Breast epithelium (tissue), 4 donors: ENCODE measurements at places on chromosomes 12 and 14.
A peak's percentile ranks its signal among the peaks of the same experiment; 100 is the strongest.

GRCh38 chr14:38309522-38310277 lies 53.8 kb upstream of the CLEC14A start:
- H3K27me3 ChIP-seq: no peaks in the 10 kb centered on the region
- no peaks in the 10 kb centered on the region for H3K4me1 ChIP-seq
- H3K4me3 ChIP-seq: no peak overlapping the region
- H3K27ac ChIP-seq: no peak overlapping the region
- no peaks in the 10 kb centered on the region for H3K36me3 ChIP-seq

- no peak overlapping the region for H3K4me3 ChIP-seq
- H3K27me3 ChIP-seq: no peaks in the 10 kb centered on the region
- H3K27ac ChIP-seq: peak overlapping the region; percentile 46
- DNase-seq: no peak
These were observed 30.4 kb downstream of the FBXO34 start for GRCh38 chr14:55301437-55302121.

- DNase-seq: no peak
- no peak overlapping the region for H3K4me3 ChIP-seq
- peaks cover 6% of the 10 kb centered on the region for H3K36me3 ChIP-seq
- no peaks in the 10 kb centered on the region for H3K27me3 ChIP-seq
- H3K4me1 ChIP-seq: no peaks in the 10 kb centered on the region
These were observed 35.5 kb downstream of the TCTN1 start for GRCh38 chr12:110649341-110649847.

DNA sequence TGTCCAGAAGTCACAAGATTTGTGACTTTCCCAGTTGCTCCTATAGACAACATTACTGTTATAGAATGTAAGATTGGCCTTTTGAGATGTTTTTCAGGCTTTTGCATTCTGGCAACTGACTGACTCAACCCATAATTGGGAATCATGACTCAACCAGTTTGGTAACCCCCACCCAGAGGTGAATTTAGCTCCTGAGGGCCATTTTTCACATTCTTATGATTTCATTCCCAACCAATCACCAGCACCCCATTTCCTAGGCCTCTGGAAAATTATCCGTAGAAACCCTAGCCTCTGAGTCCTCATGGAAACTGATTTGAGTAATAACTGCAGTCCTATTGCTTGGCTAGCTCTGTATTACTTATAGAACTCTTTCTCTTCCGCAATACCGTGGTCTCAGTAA lies 626.0 kb upstream of the SEL1L start:
- no peaks in the 10 kb centered on the region for H3K27me3 ChIP-seq
- H3K4me1 ChIP-seq: no peaks in the 10 kb centered on the region
- H3K27ac ChIP-seq: no peak overlapping the region
- H3K36me3 ChIP-seq: no peaks in the 10 kb centered on the region

DNA sequence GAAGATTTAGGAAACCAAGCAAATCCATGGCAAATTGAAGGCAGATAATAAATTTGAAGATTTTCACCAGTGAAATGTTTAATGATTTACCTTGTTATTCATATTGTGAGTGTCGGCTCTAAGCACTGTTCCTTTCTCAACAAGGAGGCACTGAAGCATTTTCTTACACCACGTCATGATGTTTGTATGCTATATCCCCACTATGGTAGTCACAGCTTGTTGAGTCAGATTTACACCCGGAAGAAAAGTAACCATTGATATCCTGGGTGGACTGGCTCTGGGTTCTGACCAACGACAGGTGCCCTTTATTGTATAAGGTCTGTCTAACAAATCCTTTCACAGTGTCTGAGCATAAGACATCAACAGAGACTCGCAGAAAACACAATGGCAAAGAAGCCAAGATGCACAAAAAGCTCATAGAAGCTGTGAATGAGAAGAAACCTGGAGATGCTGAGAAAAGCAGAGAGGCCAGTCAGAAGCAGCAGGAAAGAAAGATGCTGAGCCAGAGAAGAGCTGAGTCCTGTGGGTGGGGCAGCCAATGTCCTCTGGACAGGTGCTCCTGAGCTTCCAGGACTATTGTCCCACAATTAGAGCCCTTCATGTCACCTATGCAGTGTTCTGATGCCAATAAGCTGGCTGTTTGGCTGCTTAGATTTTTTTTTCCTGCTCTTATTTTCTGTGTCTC lies 49.7 kb upstream of the ARHGAP5 start:
- no peaks in the 10 kb centered on the region for H3K27me3 ChIP-seq
- no peak overlapping the region for H3K27ac ChIP-seq
- H3K4me3 ChIP-seq: no peak overlapping the region
- no peaks in the 10 kb centered on the region for H3K4me1 ChIP-seq
- DNase-seq: no peak

GRCh38 chr14:56081139-56081538 lies 37.1 kb upstream of the PELI2 start:
- no peaks in the 10 kb centered on the region for H3K27me3 ChIP-seq
- H3K4me3 ChIP-seq: no peak overlapping the region
- H3K36me3 ChIP-seq: no peaks in the 10 kb centered on the region

- no peaks in the 10 kb centered on the region for H3K27me3 ChIP-seq
- no peak for DNase-seq
- H3K4me1 ChIP-seq: no peaks in the 10 kb centered on the region
- peaks cover 11% of the 10 kb centered on the region for H3K36me3 ChIP-seq
These were observed 143.9 kb downstream of the SYNE2 start for GRCh38 chr14:63996625-63997220.

GRCh38 chr12:76864791-76865400 lies 13.9 kb downstream of the CSRP2 start:
- DNase-seq: no peak
- no peak overlapping the region for H3K27ac ChIP-seq
- no peaks in the 10 kb centered on the region for H3K4me1 ChIP-seq
- H3K4me3 ChIP-seq: no peak overlapping the region
- no peaks in the 10 kb centered on the region for H3K36me3 ChIP-seq
- no peaks in the 10 kb centered on the region for H3K27me3 ChIP-seq

DNA sequence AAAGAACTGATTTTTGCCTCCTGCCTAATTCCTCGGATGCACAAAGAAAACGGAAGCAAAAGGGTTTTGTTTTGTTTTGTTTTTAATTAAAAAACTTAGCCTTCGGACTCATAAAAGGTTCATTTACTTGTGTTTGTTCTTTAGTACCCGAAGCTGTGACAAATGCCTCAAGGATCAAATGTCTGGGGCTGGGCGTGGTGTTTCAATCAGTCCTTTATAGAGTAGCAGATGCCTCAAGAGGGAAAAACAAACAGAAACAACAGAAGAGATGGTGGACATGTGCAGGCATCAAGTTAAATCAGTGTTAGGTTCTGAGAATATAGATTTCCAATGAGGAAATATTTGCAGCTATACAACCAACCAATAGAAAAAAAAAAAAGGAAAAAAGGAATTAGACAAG lies 1.6 kb upstream of the WIF1 start:
- H3K4me1 ChIP-seq: no peaks in the 10 kb centered on the region
- no peak overlapping the region for H3K27ac ChIP-seq
- DNase-seq: no peak
- no peak overlapping the region for H3K4me3 ChIP-seq

DNA sequence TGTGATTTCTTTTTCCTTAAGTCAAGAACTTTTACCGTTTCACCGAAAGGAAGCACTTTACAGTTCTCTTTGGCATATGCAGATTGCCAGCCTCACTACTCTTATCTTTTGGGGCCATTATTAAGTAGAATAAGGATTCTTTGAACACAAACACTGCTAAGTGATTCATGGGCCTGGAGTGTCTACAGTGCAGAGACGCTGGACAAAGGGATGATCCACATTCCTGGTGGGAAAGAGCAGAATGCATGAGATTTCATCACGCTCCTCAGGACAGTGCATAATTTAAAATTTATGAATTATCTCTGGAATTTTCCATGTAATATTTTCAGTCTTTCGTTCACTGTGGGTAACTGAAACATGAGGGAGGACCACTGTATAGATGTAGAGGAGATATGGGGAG lies 90.2 kb downstream of the TTLL5 start:
- no peaks in the 10 kb centered on the region for H3K4me1 ChIP-seq
- no peaks in the 10 kb centered on the region for H3K27me3 ChIP-seq
- DNase-seq: no peak
- H3K4me3 ChIP-seq: no peak overlapping the region
- no peak overlapping the region for H3K27ac ChIP-seq

DNA sequence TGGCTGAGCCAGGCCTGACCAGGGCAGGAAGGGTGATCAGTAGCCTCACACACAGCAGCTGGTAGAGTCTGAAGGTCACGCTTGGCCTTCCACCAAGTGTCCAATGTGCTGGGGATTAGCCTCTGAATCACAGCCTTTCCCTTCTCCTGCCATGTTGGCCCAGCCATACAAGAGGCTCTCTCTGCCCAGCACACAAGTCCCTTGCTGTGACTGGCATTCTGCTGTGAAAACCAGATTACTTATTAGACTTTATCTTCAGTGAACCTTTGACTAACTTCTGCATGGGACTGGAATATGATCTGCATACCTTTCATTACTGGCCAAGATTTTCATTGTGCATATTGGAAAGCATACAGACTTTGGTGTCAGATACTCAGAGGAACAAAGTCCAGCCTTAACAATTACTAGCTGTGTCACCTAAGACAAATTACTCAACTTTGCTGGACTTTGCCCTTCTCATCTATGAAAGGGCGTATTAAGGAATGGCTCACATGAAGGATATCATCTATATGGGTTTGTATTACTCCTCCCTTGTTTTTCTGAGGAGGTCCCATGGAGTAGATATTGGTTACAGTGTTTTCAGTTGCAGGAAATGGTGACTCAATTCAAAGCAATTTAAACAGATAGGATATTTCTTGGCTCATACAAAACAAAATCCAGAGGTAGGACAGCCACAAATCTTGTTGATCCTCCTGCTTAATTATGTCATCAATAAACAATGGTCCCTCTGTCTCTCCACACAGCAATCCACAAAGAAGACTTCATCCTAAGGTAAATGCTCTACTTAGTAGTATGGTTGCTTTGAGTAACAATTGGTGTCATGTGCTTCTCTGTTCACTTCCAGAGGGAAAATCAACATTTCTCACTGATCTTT lies 99.6 kb downstream of the DYRK2 start:
- DNase-seq: no peak
- no peaks in the 10 kb centered on the region for H3K4me1 ChIP-seq
- H3K27me3 ChIP-seq: no peaks in the 10 kb centered on the region
- H3K36me3 ChIP-seq: no peaks in the 10 kb centered on the region

DNA sequence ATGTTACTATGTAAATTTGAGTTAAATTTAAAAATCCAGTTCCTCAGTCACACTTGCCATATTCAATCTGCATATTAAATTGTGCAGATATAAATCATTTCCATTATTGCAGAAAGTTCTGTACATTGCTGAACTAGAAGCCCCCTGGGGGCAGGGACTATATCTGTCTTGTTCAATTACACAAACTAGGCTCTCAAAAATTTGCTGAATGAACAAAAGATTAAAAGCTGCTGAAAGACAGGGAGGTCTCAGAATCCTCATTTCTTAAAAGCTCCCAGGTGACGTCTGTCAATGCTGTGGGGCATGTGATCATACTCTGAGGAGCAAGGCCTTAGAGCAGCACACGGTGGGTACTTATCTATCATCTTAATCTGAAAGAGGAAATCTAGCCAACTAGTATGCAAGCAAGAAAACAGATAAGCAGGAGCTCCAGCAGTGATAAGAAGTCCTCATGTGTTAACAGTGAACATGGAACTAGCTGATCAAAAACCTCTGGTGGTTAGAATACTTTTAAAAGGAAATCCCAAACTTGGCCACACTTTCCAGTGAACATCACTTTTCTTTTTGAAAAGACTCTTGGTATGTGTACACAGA lies 60.5 kb downstream of the APPL2 start:
- no peaks in the 10 kb centered on the region for H3K4me1 ChIP-seq
- no peaks in the 10 kb centered on the region for H3K27me3 ChIP-seq

DNA sequence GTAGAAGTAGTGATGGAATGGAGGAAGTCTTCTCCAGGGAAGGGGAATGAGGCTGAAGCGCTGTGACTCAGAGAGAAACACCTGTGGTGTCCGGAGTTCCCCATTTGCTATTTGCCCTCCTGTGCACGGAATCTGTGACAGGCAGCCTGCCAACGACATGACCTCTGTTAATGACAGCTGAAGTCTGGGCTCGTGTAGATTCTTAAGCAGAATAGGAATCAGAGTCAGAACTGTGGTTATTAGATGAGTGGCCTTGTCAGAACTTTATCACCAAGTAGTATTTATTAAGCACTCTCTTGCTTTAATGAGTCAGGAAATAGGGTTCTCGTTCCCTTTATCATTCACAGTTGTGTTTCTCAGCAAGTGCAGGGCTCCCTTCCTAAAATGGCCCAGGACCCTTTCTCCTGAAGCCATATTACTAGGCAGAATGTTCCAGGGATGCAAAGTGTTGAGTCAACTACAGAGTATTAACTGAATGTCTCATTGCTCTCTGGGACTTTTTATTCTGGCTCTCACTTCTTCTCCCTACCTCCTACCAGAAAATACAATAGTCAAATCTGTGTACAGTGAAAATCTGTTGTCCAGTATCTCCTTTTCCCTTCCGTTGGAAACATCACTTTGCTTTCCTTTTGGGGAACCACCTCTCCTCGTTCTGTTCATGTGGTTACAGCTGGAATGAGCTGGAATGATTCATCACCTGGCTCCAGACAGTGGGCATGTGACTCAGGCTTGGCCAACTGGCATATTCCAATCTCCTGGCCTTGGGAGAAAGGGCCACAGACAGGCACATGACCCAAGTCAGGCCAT lies 77.8 kb upstream of the MAX start:
- no peaks in the 10 kb centered on the region for H3K4me1 ChIP-seq
- H3K4me3 ChIP-seq: no peak overlapping the region
- H3K27ac ChIP-seq: peak overlapping the region; percentile 42
- H3K36me3 ChIP-seq: no peaks in the 10 kb centered on the region

DNA sequence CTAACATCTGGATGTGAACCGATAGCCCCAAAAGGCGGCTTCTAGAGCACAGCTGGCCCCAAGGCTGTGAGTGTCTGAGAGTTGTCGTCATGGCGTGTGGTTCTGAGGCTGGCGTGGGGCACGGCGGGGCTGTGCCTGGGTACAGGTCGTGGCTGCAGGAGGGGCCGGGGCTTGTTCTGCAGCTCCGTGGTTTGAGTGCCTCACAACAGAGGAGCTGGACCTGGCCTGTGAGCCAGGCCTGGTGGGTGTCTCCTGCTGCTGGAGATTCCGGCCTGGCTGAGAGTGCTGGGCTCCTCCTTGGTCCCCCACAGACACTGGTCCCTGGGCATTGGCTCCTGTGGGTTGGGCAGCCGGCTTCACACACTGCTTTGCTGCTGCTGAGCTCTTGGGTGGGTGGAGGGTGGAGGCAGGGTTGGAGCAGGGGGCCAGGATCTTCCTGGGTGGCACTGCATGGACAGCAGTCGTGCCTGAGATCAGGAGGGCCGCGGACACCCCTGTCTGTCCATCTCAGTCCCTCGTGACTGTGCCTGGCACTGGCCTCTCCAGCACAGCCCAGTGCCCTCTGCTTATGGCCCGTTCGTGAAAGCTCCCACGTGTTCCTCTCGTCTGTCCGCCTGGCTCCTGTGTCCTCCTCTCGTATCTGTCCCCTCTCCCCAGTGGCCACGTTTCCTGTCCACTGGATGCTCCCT lies 31.8 kb upstream of the TEX22 start:
- no peak overlapping the region for H3K27ac ChIP-seq
- H3K27me3 ChIP-seq: no peaks in the 10 kb centered on the region
- H3K4me3 ChIP-seq: no peak overlapping the region
- H3K4me1 ChIP-seq: no peaks in the 10 kb centered on the region
- no peaks in the 10 kb centered on the region for H3K36me3 ChIP-seq
- DNase-seq: no peak

- no peak overlapping the region for H3K4me3 ChIP-seq
- DNase-seq: no peak
- no peaks in the 10 kb centered on the region for H3K4me1 ChIP-seq
- H3K27ac ChIP-seq: no peak overlapping the region
- no peaks in the 10 kb centered on the region for H3K27me3 ChIP-seq
These were observed 129.8 kb upstream of the USP15 start for GRCh38 chr12:62130402-62130801.

- H3K36me3 ChIP-seq: no peaks in the 10 kb centered on the region
- no peak for DNase-seq
- no peaks in the 10 kb centered on the region for H3K4me1 ChIP-seq
- no peak overlapping the region for H3K4me3 ChIP-seq
- H3K27ac ChIP-seq: no peak overlapping the region
These were observed 116.2 kb downstream of the EGLN3 start for GRCh38 chr14:33834466-33835260.
